ENCODE measurements at places on chromosomes 6 and 20.

GRCh38 chr6:137666202-137666774 lies 172.1 kb upstream of the OLIG3 start:
- DNase-seq: no peak

DNA sequence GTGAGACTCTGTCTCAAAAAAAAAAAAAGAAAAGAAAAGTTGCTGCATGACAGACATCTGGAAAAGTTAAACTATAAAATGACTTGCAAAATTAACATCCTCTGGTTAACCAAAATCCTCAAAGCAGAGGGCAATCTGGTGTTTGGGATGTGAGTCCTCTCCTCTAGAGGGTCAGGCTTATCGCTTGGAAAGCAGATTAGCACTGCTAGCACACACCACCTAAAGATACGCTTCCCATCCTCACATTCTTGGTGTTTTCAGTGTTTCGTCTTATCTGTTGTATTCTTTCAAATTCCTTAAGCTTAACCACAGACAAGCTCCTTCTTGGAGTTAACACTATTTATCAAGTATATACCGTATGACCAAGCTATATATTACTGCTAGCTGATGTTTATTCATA lies 198.0 kb downstream of the SOX4 start:
- no peak for DNase-seq

DNA sequence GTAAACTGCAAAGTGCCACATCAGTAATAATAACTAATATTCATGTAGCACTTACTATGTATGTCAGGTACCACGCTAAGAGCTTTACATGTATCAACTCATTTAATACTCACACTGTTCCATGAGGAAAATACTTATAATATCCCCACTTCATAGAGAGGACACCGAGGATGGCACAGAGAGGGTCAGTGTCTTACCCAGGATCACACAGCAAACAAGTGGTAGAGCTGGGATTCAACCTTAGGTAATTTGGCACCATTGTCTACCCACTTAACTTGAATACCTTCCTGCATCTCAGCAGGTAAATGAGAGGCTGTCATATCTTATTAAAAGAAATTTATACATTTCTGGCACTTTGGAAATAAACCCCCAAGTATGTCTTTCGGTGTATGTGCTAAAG lies 8.0 kb downstream of the POFUT1 start:
- DNase-seq: no peak

- no peak for DNase-seq
Measured at GRCh38 chr6:155523821-155524651, 68.4 kb upstream of the NOX3 start.

DNA sequence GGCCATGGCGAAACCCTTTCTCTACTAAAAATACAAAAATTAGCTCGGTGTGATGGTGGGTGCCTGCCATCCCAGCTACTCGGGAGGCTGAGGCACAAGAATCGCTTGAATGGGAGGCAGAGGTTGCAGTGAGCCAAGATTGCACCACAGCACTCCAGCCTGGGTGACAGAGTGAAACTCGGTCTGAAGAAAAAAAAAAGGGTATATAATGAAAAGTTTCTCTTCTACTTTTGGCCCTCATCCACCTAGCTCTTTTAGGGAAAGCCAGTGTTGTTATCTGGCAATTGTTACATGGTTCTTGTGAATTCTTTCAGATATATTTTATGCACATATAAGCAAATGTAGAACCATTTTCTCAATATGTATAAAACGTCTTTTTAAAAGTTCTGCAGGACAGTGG lies 19.0 kb downstream of the KIF3B start:
- no peak for DNase-seq

GRCh38 chr6:34864007-34864406 lies 23.8 kb downstream of the TAF11 start:
- DNase-seq: no peak

DNA sequence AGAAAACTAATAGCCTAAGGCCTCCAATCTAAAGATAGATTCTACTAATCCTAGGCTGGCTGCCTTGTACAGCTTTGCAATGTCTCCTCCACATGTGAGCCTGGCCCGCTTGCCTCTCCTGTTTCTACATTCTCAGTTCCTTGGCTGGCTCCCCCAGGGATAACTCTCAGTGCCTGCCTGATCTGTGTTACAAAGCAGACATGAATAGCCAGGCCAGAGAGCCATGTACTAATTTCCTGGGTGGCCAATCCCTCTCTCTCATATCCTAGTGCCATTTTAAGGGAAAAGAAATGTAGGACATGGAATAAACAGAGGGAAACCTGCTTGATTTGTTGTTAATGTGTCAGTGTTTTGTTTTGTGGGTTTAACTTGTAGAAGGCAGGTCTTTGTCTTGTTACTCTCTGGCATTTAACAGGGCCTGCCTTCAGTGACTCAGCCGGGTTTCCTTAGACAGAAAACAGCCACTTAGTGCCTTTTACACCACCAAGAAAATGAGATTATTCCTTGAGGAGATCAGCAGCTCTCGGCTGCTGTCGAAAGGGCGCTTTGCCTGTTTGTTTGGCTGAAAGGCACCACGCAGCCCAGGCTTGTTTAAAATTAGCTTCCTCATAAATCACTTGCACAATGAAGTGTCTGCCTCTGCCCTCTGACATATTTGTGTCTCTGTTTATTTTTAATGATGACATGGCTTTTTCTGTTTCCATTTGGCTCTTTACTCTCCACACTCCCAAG lies 702.7 kb downstream of the MAFB start:
- DNase-seq: no peak

DNA sequence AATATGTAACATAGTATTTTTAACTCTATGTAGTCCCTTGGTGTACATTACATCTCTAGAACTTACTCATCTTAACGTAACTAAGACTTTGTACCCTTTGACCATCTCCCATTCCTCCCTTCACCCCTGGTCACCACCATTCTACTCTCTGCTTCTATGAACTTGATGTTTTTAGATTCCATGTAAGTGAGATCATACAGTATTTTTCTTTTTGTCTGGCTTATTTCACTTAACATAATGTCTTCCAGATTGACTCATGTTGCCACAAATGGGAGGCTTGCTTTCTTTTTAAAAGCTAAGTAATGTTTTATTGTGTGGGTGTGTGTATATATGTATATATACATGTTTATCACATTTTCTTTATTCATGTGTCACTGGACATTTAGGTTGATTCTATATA lies 55.8 kb downstream of the TMEM200A start:
- no peak for DNase-seq

Data from stimulated activated CD4-positive, alpha-beta T cell treated with anti-CD3 and anti-CD28 coated beads, Interleukin-12 subunit alpha, Interleukin-12 subunit beta, amount 100 ng/mL, for 48 hours (primary cell).